ENCODE measurements at places on chromosomes 2 and 18.
A peak's percentile ranks its signal among the peaks of the same experiment; 100 is the strongest.

- no peak for DNase-seq
These were observed 1023.4 kb upstream of the KLHL29 start for GRCh38 chr2:22361571-22361970.

GRCh38 chr2:213253162-213253561 lies 31.1 kb upstream of the SPAG16 start:
- no peak for DNase-seq

- no peak for DNase-seq
These were observed 597.8 kb downstream of the DCC start for GRCh38 chr18:52937840-52938239.

DNA sequence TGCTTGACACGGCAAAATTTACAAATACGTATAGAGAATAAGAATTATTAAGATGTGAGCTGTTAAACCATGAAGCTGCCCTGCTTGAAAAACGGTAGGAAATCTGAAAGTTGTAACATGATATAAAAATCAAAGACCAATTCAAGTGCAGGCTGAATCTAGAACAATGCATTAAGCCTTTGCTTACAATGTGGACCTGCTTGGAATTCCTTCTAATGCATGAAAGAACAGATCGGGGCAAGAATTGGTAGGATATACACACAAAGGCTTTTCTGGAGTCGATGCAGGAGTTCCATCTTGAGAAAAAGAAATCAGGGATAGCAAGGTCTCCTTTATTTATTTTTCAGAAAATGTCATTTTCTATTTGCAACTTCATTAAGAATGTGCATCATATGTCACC lies 136.8 kb downstream of the DLGAP1 start:
- DNase-seq: no peak

DNA sequence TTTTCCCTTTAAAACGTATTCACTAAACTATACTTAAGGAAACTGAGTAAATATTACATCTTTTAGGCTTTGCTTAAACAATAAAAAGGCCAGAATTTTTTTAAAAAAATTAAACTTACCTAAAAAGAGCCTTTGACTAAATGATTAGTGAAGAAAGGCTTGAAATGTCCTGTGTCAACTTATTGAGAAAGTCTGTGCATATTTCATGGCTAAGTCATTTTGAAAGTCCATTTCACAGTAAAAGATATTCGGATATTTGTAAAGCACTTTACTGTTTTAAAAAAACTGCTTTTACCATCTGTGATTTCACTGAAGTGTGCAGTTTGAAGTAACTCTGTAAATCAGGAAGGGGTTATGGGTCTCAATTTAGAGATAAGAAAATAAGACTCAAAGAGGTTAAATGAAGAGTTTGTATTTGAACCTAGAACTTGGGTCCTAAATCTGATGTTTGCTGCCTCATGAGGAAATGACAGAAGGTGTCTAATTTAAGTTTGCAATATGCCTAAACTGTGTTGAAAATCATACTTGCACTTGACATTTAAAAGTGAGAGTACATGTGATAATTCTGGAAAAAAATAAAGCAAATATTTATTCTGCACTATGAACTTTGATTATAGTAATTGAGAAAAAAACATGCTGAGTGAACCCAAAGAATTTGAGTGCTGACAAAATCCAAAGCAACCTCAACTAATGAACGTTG lies 50.5 kb downstream of the RAB27B start:
- DNase-seq: no peak

GRCh38 chr2:219331560-219332213 lies 857 bp downstream of the RESP18 start:
- peak; percentile 43 for DNase-seq

GRCh38 chr2:37284381-37284780 lies 40.3 kb downstream of the PRKD3 start:
- no peak for DNase-seq

GRCh38 chr2:240213226-240213475 lies 72.7 kb upstream of the OTOS start:
- no peak for DNase-seq

DNA sequence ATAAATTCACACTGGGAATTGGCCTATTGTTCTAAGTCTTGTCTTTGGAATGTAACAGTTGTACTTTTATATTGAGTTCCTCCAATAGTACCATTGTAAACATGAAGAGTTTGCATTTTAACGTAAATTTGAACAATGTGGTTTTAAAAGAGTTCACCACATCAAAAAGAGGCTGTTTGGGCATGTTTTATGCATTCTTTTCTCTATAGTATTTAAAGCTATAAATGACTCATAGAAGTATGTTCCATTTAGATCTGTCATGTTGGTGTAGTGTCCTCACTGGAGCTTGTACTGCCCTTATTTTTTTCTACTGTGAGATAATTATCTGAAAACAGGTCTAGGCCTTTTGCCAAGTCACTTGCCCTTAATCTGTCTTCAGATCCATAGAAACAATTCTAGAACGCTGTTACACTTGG lies 141.9 kb downstream of the RHBDD1 start:
- DNase-seq: no peak

GRCh38 chr2:241443486-241444223 lies 64.7 kb downstream of the STK25 start:
- DNase-seq: peak; percentile 98

DNA sequence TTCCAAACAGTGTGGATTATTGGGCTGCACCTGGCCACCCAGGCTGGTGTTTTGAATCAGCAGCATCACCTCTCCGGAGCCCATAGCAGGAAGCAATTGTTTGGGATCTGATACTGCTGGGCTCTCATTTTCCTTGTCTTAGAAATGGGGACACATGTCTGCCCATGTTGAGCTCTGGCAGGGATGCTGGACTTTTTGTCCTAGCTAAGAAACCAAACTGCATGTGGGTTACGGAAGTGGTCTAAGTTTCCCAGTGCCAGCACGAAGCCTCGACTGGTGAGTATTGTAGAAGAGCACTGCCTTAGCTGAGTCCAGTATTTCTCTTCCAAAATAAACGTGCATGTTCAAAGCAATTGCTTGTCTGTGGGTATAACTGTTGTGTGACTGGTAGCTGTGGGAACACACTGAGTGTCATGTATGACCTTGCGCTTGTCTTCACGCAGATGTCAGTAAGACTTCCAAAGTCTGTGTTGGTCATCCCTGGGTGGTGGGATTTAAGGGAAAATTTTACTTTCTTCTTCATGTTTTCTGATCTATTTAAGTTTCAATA lies 43.6 kb downstream of the SH3RF3 start:
- no peak for DNase-seq

- DNase-seq: no peak
These were observed 314.1 kb downstream of the MYCN start for GRCh38 chr2:16254356-16254965.

DNA sequence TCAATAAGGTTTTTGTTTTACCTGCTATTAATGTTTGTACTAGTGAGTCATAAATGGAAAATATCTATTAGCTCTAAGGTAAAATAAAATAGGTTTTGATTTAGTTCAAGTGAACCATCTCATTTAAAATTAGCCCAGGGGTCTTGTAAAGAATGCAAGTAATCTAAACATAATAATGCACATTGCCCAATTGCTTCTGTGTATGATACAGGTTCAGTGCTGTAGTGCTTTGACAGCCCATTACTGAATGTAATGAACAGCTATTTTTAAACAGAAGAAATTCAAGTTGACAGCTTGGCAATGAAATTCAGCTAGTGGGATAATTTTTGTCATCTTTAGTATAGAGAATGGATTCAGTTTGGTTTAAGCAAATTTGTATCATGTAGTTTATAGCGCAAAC lies 91.5 kb downstream of the CAMKMT start:
- no peak for DNase-seq

- no peak for DNase-seq
These were observed 144.8 kb downstream of the RNF152 start for GRCh38 chr18:61748004-61748403.

- no peak for DNase-seq
These were observed 370.4 kb downstream of the MTX2 start for GRCh38 chr2:176639671-176640070.

DNA sequence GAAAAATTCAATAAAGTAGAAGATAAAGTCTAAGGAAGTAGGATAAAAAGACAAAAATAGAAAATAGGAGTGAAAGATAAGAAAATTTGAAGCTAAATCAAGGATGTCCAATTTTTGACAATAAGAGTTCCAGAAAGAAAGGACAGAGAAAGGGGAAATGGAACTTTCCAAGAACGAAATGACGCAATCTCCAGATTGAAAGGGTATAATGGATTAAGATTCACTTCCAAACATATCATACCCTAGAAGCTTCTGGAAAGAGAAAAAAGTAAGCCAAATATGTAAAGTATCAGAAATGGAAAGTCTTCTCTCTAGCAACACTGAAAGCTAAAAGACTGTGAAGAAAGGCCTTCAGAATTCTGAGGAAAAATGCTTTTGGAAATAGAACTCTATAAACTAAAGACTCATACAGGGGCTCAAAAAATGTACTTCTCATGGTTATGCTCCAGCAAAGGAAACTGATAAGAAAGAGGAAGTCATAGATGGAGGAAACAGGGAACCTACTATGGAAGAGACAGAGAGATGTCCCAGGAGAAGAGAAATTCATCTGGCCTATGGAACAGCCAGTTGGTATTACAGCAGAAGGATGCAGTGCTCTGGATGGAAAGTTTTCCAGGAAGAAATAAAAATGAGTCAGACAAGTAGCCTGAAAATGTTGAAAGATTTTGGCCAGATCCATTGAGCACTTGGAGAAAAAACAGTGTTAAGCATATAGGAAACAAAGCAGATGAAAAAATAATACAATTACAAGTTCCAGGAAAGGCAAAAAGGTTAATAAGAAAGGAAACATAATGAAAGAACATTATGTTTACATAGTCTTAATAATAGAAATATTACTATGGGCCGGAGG lies 20.1 kb downstream of the CASP8 start:
- DNase-seq: no peak

DNA sequence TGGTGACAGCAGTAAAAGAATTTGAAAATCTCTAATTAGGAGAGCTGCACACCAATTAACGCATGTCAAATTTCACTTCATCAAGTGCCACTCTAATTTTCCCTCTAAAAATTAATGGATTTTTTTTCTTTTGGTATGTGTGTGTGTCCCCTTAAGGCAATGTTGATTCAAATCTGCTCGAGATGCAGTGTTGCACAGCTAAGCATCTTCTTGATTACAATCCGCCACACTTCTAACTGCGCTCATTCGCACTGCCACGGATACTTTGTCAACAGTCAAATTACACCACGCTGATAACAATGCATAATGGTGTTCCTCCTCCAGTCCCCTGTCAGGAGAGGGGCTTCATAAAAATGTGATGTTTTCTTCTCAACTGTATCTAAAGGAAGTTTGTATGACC lies 261.4 kb downstream of the MEIS1 start:
- no peak for DNase-seq
